ENCODE measurements at places on chromosomes 7 and 10.

- no peak for DNase-seq
These were observed 49.9 kb upstream of the CD36 start for GRCh38 chr7:80588591-80588990.

DNA sequence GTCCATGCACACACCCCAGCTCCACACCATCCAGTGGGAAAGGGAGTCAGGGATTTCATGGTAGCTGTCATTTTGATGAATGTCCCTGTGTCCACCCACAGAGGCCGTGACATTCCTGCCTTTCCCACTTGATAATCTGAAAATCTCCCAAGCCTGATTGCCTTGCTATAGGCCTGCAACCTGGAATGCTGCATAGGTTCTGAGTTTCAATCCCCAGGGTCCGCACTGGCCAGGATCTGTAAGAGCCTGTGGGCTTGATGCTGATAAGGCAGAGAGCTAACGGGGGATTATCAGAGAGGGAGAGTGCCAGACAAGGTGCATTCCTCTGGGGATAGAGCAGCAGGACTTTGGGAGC lies 57.5 kb downstream of the RBM20 start:
- DNase-seq: no peak

DNA sequence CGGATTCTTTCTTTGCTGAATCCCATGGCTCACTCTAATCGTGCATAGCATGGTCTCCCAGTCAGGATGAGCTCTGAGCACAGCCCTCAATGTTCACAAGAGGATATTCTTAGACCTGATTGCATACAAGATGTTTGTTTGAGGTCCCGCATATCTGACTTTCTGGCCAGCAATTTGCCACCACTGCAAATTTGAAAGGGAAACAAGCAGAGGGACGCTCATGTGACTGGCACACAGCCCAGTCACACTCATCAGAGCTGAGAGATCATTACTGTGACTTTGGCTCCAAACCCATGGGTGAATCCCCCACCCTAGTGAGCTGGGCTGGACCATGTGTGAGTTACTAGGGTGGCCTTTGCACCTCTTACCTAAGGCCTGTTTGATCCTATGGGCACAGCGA lies 9.9 kb downstream of the TAS2R41 start:
- DNase-seq: no peak

DNA sequence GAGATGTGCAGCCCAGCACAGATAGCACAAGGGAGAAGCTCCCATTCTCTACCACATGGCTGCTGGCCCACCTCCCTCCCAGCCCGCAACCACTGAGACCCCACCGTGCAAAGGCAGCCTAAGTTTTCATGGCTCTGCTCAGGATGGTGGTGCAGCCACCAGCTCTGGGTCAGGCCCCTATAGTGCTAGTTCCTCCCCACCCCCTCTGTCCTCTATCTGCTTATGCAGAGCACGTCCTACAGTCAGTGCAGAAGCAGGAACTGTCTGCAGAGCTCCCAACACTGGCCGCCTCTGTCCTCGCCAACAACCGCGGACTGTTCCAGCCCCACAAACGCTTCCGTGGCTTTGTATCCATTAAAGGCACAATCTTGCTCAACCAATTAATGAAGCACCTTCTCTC lies 278.9 kb downstream of the GRID1 start:
- no peak for DNase-seq

GRCh38 chr10:71220689-71221540 lies 8.5 kb downstream of the UNC5B start:
- DNase-seq: no peak

GRCh38 chr10:19638182-19638895 lies 177.9 kb upstream of the PLXDC2 start:
- no peak for DNase-seq

GRCh38 chr10:69434926-69435325 lies 16.3 kb upstream of the TSPAN15 start:
- no peak for DNase-seq

DNA sequence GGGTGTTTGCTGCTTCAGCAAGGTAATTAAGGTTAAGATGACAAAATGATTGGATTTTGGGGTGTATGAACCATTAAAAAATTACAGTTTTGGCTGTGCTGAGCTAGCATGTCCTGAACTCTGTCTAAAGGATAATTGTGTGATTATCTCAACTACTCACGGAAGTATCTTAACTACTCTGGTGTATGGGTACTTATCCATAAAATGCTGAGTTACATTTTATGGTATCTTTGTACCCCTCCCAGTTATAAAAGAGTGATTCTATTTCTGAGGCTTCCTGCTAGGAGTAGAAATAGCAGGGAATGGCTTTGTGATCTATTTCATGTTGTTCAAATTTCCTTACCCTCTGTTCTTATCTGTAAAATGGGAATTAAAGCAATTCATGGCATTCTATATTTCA lies 22.6 kb downstream of the CYP2C18 start:
- DNase-seq: no peak

GRCh38 chr10:55305285-55305684 lies 504.3 kb upstream of the PCDH15 start:
- no peak for DNase-seq

GRCh38 chr10:22252801-22253579 lies 35.2 kb upstream of the EBLN1 start:
- peak; percentile 18 for DNase-seq

DNA sequence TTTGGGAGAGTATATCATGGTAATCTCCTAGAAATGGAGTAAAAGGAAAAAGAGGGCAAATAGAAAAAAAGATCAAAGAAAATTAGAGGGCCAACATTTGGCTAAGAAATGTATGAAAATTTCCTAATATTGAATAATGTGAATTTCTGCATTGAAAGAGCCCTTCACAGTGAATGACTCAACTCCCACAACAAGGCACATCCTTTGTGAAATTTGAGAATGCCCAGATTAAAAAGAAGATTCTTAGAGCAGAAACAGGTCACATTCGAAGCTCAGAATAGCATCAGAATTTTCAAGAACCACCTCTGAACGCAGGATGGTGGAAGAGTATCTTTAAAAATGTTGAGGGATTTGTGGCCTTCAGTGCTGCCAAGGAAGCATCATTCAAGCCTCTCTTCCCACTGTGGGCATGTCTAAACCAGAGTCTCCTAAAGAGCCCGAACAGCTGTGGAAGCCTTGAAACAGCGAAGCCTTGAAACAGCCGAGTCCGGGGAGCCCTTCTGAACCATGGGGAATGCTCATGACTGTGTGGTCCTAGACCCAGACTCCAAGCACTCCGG lies 43.6 kb downstream of the GUSB start:
- no peak for DNase-seq

GRCh38 chr10:131019696-131020095 lies 291.8 kb downstream of the TCERG1L start:
- no peak for DNase-seq

GRCh38 chr7:22659741-22660140 lies 67.3 kb upstream of the IL6 start:
- DNase-seq: no peak

GRCh38 chr7:27182285-27182841 lies 2.7 kb downstream of the HOXA11 start:
- DNase-seq: no peak

GRCh38 chr7:36802459-36803135 lies 78.3 kb upstream of the AOAH start:
- DNase-seq: no peak

GRCh38 chr7:132592936-132593335 lies 16.7 kb upstream of the PLXNA4 start:
- no peak for DNase-seq

DNA sequence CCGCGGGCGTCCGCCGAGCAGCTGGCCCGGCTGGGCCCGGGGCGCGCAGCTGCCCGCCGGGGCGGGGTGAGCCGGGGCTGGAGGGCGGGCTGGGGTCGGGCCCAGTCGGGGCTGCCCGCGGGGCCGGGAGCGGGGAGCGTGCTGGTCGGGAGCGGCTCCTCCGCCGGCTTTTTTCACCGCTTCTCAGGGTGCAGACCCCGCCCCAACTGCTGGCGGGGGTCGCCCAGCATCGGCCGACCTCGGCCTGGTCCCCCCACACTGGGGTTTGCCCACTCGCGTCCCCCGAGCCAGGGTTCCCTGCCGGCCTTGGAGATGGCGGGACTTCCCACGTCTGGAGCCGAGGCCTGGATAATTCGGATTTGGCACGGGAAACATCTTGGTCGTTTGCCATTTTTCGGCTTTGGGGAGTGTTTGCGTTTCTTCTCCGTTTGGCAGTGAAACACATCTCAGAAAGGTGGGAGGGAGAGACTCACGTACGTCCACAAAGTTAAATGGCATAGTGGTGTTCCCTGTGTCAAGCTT lies 432 bp downstream of the TMEM248 start:
- DNase-seq: no peak

DNA sequence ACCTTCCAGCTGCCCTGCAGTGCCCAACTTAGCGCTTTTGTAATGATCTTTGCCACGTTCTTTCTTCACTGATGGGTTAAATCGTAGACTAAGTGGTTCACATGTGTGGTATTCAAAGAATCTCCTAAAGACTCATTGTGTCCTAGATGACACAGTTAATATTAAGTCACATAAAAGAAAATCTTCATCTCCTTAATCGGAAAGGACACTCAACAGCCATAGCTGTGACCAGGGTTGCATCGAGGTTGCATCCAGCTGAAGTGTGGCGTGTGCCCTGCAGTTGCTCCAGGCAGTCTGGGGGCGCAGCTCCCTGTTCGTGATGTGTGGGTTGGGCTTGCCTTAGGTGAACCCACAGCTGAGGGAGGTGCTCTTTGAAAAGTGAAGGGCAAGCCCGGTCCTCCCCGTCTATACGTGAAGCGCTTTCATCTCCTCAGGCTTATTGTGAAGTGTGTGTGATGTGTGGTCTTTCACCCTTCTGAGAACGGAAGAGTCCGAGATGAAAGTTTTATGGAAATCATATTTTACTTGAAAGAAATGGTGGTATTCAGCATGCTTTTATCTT lies 122.7 kb downstream of the TRRAP start:
- DNase-seq: no peak

- DNase-seq: no peak
These were observed 27.4 kb upstream of the PSAP start for GRCh38 chr10:71878327-71879034.

- no peak for DNase-seq
These were observed 20.2 kb upstream of the SLC35G1 start for GRCh38 chr10:93873420-93874115.

GRCh38 chr10:43042503-43043341 lies 34.1 kb upstream of the RET start:
- no peak for DNase-seq

DNA sequence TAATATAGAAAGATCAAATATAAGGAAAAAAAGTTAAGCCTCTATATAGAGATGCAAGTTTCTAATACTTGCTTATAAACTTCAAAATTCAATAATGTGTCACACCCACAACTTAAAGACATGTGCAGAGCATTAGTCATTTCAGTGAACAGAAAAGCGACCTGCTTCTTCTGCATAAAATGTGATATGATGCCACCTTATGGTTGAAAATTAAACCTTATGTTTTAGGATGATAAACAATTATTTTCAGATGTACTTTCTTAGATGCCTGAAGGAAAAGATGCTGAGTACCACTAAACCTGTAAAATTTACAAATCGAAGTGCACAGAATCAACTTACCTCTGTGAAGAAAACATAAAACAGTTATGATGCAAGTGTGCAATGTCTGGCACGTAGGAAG lies 96.0 kb downstream of the MTERF1 start:
- no peak for DNase-seq

GRCh38 chr10:116831790-116832189 lies 17.5 kb upstream of the ENO4 start:
- DNase-seq: no peak

- DNase-seq: no peak
These were observed 379.1 kb downstream of the INHBA start for GRCh38 chr7:41323806-41324205.

DNA sequence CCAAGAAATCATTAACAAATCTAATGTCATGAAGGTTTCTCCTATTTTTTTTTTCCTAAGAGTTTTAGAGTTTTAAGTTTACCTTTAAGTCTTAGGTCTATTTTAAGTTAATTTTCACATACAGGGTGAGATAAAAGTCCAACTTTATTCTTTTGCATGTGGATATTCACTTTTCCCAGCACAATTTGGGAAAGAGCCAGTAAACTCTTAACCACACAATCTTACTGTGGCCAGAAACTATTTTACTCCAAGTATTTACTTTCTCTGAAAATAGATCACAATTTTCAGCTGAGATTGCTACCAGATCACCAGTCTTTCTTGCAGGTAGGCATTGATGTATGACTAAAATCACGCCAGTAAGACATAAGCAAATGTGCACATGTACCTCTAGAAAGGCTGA lies 728.5 kb downstream of the TNS3 start:
- DNase-seq: no peak

- no peak for DNase-seq
These were observed 29.6 kb downstream of the INPP5F start for GRCh38 chr10:119755446-119755845.

DNA sequence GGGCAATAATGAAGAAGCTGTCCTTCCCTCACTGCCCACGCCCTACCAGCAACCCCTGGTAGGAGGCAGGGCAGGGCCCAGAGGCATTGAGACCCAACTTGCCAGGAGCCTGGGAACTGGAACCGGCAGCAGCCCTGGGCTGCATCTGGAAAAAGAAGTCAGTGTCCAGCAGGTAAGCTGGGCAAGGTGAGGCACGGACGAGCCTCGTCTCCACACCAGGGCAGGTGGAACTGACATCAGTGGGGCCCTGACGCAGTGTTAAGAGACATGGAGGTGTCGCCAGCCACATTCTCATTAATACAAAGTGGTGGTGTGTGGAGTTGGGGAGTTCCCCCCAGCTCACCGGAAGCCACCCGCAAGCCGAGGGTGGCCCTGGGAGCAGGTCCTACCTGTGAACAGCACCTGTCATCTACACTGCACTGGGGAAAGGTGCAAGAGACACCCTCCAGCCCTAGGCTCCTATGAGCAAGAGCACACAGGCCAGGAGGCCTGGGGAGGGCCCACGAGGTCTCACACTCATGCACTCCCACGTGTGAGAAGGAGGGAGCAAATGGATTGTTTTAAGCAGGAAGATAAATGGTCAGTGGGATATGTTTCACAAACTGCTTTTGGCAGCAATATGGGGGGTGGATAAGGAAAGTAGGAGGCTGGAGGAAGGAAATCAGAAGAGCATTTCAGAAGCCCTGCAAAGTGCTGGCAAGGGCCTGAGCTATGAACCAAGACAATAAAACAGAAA lies 53.6 kb downstream of the COBL start:
- no peak for DNase-seq

GRCh38 chr7:98974906-98975816 lies 96.8 kb downstream of the TRRAP start:
- no peak for DNase-seq

- DNase-seq: no peak
These were observed 167.6 kb downstream of the AUTS2 start for GRCh38 chr7:69765879-69766278.

DNA sequence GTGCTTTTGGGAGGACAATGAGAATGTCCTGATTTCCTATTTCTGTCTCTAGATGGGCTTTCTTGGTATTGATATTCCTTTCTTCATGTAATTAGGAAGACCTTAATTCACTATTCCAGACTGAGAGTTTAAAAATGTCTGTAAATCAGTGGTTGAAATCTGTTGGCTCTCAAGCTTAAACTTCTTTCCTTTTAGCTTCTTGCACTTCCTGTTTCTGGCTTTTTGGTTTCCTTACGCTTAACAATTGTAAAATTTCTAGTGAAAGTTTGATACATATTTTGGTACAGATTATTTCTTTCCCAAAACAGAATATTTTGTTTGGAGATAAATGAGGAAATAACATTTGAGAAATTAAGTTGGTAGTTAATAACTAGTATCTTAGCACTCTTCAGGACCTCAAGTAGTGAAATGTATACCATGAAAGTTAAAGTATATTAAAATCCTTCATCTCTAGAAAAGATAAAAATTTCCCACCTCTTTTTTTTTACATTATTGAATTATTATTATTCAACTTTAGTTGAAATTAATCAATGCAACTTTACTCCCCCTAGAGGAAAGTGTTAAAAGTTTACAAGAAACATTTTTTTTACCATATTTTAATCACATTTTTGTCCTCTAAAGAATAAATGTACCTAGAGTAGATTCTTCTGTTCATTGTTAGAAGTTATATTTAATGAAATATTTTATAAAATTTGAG lies 137.2 kb downstream of the PHTF2 start:
- no peak for DNase-seq
